ENCODE measurements at places on chromosomes 3 and 15.

DNA sequence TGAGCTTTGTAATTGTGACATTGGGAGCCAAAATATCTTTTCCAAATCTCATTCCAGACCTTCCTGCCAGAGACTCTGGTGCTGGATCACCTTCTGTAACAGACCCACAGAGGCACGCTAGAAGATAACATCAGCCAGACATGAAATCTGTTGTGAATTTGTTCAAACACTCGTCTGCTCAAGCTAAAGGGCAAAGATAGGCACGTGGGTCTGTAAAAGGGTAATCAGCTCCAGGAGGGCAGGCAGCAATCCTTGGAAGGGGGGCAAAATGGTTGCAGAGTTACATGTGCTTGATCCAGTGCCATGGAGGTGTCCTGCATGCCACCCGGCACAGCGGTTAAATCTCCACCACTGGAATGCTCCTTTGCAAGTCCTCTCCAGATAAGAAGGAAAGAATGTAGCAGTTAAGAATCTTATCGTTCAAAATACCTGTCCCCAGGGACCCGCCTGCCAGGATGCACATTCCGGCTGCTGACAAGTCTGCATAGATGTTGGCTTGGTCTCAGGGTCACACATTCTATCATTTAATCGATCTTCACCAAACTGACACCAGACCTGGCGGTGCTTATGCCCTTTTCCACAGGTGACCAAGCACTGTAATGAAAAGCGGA, 74.8 kb downstream of the ADAMTS9 start:
- no peak for DNase-seq

GRCh38 chr3:23275814-23276213, 72.7 kb downstream of the UBE2E2 start:
- no peak for DNase-seq

- no peak for DNase-seq
Observed at GRCh38 chr3:90132197-90132596, 1024.8 kb downstream of the EPHA3 start.

GRCh38 chr3:26574766-26575165, 47.8 kb upstream of the LRRC3B start:
- no peak for DNase-seq

All from GM03348 (cell line).